ENCODE measurements at places on chromosomes 16 and 17. TPM values are rescaled to one million over a fixed set of nuclear protein-coding genes. Genes with fewer than 3 reads are reported as not detected.

Gene CMTM3
- 43.9 TPM for total RNA-seq

Gene ZFP1
- 12.6 TPM for total RNA-seq

Gene CDH1
- total RNA-seq, result 17.9 TPM

Gene NPIPA3
- not detected for total RNA-seq

Gene MT1E
- 1,068 TPM for total RNA-seq

Gene RPL27
- total RNA-seq, result 812 TPM

GRCh38 chr17:2691965-2692780, 19.4 kb downstream of the CLUH start:
- no peak for DNase-seq

DNA sequence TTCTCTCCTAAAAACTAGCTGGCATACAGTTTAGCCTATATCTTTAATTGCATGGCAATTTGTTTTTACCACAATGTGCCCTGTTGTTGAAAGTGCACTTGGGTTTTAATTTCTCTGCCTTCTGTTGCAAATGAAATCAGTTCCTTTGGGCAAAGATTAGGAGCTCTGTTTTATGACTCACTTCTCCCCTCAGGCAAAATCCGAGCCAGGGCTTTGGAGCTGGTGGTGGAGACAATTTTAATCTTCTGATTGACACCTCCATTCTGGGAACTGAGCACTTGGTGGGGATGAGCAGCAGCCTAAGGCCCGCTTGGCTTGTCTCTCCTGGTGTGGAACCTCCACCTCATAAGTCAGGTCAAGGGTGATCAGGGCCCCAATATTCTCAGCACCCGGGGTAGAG, 13.3 kb upstream of the MYH8 start:
- no peak for DNase-seq

GRCh38 chr17:60231691-60232090, 81.9 kb downstream of the CA4 start:
- no peak for DNase-seq

DNA sequence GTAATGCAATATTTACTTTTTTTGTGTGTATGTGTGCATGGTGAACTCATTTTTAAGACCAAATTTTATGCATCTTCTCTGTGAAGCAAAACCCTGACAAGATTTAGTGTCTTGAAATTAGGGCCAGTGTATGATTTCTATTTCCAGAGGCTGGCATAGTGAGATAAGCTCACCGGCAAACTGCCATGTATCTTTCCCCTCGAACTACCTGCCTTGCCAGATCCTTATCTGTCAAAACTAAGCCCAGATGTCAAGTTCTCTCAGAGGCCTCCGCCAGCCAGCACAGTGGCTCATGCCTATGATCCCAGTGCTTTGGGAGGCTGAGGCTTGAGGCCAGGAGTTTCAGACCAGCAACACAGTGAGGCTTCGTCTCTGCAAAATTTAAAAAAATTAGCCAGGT, 10.0 kb downstream of the USP32 start:
- DNase-seq, result no peak

- DNase-seq, result no peak
Observed at GRCh38 chr17:82349287-82349701, 9.8 kb upstream of the TEX19 start.

GRCh38 chr17:2393954-2394749, 6.7 kb downstream of the MNT start:
- no peak for DNase-seq

- DNase-seq, result no peak
Observed at GRCh38 chr17:69430488-69430887, 16.0 kb downstream of the MAP2K6 start.

DNA sequence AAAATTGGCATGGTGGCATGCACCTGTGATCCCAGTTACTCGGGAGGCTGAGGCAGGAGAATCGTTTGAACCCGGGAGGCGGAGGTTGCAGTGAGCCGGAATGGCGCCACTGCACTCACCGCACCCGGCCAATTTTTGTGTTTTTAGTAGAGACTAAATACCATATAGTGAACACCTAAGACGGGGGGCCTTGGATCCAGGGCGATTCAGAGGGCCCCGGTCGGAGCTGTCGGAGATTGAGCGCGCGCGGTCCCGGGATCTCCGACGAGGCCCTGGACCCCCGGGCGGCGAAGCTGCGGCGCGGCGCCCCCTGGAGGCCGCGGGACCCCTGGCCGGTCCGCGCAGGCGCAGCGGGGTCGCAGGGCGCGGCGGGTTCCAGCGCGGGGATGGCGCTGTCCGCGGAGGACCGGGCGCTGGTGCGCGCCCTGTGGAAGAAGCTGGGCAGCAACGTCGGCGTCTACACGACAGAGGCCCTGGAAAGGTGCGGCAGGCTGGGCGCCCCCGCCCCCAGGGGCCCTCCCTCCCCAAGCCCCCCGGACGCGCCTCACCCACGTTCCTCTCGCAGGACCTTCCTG, at the start of gene HBQ1:
Gene HBQ1, plus strand, starts transcription at position 359 of the 575 bp plus-strand sequence. Its CDS starts 28 bp downstream, at position 387.
- DNase-seq, result no peak

DNA sequence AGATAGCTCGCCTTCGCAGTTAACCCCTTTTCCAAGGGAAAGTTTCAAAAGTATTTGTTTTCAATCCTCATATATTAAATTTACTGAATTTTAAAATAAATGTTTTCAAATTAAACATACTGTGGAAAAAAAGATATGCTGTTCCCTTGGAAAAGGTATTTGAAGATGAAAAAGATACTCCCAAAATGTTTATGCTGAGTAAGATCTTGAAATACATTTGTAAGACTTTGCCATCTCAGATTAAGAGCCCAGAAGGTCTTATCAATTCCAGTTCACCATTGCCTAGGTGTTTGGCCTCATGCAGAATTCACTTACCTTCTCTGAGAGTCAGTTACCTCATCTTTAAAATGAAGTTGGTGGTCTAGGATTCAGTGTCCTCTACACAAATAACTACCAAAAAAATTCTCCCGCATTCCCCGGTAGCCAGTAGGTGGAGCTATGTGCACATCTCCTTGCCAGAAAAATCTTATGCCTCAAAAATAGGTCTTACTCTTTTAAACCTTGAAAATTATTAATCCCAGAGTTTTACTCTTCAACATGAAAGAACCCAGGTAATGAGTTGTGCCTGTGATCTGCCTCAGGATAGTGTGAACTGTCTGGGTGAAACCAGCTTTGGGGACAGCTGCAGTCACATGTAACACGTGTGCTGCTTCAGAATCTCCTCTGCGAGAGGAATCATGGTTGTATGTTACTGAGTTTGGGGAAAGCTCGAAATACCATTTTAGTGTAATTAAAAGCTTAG, 178.3 kb downstream of the MRTFB start:
- DNase-seq, result peak; percentile 22
